SW480 (cell line): ENCODE measurements at places on chromosomes 5 and 9.

DNA sequence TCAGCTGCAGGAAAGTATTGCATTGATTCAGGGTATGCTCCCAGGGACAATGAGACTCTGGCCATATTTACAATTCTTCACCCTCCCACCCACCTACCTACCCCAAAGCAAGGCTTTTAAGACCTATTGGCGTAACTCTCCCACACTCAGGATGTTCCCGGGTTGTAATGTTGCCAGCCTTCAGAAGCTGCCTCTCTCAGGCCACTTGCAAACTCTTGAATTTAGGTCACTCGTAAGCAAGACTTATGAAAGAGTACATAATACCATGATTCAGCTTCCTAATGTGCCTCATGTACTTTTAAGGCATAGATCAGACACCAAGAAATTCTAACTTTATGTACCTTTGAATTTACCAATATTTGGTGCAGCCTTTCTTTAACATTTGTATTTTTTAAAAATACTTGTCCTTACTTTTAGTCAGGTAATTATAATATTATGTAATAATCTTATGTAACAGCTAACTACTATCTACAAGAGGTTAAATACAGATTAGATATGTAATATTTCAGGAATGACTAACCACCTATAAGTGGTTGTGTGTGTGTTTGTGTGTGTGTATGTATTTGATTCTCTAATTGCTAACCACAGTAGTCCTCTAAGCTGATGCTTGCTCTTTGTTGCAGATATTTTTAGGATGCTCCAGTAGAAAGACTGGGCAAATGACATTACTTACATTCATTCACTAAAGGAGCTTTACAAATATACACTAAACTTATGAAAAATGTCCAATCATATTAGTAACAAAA is 630.5 kb upstream of the MEF2C start:
- DNase-seq: no peak

- no peak for DNase-seq
Observed at GRCh38 chr5:13322769-13323168, 621.7 kb downstream of the DNAH5 start.

DNA sequence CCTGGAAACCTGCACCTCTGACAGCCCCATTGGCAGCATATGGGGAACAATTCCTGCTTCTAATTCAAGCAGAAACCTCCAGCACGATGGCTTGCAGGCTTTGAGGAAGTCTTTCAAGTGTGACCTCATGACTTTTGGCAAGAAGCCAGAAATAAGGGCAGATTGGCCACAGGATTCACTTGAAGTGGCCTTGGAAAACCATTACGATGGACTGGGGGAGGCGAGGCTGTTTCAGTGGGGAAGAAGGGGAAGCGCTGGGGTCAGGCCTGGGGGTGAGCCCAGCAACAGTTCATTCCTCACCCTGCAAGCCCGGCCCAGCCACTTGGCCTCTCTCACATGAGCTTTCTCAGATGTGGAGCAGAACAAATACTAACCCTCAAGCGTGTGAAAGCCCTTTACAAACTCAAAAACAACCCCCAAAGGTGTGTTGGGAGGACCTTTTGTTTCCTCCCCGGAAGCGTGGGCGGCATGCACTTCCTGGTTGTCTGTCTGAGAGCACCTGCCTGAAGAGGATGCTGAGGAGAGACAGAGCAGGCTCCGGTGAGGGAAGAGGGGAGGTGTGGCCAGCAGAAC is 26.9 kb upstream of the EEIG1 start:
- peak; percentile 83 for DNase-seq

DNA sequence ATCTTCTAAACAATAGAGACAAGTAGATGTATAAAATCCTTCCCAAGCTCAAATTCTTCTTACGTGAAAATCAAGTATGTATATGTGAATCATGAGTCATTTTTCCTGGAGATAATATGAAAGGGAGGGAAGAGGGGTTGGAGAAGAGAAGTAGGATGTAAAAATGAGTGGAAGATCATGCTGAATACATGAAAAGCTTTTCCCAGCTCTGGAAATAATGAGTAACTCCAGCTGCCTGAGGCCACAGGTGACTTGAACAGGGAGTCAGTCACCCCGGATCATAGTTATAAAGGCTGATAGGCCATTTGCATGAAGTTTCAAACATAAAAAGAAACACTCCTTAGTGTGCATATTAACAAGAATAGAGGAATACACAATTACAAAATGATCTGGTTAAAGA is 486.7 kb downstream of the EFNA5 start:
- DNase-seq: no peak

GRCh38 chr5:56620903-56621677 is 194.3 kb upstream of the MAP3K1 start:
- no peak for DNase-seq

DNA sequence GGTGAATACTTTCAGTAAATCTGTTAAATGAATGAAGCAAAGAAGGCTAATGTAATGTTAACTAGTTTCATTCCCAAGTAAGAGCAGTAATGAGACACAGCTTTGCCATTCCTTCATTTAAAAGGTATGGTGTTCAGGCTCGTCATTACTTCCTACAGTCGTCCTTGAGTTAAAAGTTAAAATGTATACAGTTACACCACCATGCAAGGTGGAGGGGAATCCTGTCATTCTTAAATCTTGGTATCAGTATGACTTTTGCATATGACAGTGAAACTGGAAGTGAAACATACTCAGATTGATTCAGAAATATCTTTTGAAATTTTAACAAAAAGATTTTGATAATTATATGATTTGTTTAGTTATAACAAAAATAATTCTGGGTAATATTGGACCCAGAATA is 25.9 kb downstream of the MTRR start:
- no peak for DNase-seq

DNA sequence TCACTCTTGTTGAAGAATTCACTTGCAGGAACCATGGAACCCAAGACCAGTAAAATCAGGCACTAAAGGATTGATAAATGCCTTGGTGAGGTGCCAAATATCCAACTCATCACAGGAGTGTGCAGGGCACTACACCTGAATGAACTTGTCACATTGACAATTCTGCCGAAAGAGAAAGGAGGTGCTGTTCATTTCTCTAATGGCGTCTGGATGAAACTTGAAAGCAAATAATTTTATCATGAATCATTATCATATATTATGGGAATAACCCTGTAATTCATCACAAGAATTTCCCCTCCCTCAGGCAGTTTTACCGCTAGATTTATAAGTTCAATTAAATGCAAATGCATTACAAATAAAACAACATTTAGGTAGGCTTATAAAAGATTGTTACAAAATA is 360.0 kb downstream of the GLIS3 start:
- no peak for DNase-seq

DNA sequence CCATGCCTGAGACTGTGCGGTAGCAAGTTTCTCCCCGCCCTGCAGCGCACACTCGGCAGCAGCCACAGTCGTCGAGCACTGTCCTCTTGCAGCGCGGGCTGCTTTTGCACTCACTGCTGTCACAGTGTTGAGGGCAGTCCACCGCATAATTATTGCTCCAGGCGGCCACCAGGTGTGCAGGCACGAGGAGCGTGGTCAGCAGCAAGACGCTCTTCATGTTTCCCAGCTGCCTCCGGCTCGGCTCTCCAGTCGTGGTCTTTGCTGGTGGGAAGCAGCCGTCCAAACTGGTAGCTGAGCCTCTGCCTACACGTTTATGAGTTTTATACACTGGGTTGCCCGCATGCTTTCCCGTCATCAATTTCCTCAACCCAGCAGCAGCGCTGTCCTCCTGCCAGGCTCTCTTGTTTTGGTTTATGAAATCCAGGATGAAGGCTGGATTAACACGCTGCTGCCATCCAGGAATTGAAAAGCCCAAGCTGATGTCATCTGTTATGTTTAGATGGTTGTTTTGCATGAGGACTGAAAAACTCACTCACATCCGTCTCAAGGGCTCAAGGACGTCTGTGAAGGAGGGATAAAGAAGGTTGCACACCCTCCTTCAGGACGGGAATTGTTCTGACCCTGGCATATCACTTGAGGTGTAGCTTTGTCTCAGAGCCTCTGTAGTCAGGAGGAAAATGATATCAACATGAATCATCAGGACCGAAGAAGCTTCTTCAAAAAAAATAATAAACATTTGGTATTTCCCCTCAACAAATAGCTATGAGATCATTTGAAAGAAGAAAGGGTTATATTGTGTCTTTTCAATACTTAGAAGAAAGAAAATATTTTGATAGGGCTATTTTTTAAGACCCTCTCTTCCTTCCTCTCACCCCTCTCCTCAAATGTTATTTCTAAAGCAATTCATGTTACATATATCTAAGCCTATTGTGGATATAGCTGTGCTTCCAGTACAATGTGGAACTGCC is at the start of gene ESM1:
Gene ESM1, minus strand, starts transcription at position 293 of the 968 bp plus-strand sequence. Its CDS starts 76 bp downstream, at position 217.
- peak; percentile 18 for DNase-seq

DNA sequence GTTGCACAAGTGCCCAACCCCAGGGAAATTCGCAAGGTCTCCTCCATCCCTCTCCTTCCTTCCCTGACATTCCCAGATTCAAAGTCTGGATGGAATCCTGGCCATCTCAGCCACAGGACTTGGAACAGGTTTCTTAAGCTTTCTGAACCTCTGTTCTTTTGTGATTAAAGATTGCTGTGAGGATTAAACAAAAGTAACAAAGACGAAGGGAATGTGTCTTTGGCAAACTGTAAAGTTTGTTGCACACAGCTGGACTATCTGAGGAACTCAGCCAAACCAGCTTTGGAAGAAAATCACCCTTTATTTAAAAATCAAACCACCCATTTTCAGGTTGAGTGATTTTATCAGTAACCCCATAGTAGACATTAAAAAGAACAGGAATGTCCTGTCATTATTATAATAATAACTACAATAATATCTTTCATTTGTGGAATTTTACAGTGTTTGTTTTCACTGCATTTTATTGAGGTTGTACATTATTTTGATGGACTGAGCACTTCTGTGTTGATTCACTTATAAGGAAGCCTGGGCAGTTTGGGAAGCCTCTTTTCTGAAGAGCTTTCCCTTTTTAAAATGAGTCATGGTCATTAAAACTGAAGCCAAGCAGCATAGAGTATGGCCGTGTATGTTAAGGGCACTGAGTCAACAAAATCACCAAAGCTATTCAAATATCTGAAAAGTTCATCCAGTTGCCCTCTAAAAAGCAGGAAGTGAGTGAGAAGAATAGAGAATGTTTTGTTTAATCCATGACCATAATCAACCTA is 310.2 kb downstream of the AGTPBP1 start:
- peak; percentile 9 for DNase-seq

DNA sequence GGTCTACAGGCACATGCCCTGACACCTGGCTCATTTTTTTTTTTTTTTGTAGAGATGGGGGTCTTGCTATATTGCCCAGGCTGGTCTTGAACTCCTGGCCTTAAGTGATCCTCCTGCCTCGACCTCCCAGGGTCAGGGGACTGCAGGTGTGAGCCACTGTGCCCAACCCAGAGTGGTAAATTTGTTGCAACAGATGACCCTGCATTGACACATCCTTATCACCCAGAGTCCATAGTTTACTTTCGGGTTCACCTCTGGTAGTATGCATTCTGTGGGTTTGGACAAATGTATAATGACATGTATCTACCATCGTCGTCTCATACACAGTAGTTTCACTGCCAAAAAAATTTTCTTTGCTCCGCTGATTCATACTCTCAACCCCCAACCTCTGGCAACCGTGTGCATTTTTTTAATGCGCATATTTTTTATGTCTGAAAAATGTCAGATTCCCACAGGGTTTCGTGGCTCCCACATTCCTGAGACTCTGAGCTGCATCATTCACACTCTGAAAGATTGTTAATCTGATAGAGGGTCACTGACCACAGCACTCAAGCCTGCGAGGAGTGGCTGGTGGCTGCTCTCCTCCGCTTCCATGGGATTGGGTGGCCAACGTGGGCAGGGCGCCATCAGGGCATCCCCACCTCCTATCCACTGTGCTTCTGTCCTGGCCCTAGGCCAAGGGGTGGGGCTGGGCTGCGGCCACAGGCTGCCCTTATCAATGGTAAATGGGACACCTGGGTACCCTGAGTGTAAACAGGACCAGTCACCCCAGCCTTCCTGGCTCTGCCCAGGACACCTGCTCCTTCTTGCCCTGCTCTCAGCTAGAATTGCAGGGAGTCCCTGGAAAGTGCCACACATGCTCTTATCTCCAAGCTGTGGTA is 9.6 kb downstream of the NDST1 start:
- DNase-seq: peak; percentile 93

GRCh38 chr5:32098291-32098690 is 75.8 kb downstream of the GOLPH3 start:
- DNase-seq: no peak

GRCh38 chr5:157555037-157555640 is 20.4 kb downstream of the ADAM19 start:
- DNase-seq: no peak

DNA sequence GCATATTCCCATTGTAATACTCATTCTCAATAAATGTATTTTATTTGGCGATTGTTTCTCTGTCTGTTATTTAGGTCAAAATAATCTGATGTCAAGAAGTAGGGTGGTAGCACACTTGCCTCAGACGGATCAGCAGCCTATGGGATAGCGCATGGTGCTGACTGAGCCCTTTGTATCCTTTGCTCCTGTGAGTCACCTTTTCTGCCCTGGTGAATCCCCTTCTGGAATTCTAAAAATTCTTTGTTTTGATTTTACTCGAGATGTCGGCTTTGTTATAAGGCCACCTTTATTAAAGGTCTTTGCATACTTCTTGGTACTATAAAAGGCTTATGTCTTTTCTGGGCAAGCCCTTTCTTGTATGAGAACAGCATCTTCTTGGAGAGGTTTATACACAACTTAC is 1187.8 kb downstream of the CDH9 start:
- peak; percentile 5 for DNase-seq

GRCh38 chr9:4902135-4902475 is 83.0 kb upstream of the JAK2 start:
- no peak for DNase-seq

GRCh38 chr9:111799915-111800526 is 5.3 kb upstream of the SHOC1 start:
- no peak for DNase-seq

- no peak for DNase-seq
Observed at GRCh38 chr5:160646033-160646432, 206.0 kb downstream of the ATP10B start.

DNA sequence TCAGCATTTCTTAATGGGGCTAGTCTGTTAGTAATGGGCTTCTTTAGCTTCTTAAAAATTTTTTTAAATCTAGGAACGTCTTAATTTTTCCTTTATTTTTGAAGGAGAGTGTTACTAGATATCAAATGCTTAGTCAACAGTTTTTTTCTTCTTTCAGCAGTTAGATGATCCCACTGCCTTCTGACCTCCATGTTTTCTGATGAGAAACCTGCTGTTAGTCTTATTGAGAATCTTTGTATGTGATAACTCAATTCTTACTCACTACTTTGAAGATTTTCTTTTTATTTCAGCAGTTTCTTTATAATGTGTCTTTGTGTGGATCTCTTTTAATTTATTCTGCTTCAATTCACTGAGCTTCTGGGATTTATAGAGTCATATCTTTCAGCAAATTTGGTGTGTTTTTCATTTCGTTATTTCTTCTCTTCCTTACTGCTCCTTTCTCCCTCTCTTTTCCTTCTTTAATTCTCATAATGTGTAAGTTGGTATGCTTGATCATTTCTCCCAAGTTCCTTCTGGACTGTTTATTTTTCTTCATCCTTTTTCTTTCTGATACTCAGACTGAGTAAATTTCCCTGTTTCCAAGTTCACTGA is 205.8 kb downstream of the RANBP17 start:
- no peak for DNase-seq

DNA sequence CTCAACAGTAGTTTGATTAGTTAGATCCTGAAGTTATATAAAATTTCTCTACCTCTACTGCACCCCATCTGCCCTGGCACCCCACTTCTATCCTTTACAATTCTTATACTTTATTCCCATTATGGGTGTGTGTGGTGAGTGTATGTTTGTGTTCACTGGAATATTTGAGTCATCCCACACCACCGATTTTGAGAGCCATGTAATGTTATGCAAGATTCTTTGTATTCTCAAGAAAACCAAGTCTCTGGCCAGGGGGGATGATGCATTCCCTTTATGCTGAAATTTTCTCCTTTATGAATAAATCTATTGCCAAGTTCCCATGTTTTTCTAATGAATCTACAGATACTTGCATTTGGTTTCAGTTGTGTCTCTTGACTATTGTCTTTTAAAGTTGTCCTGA is 266.8 kb downstream of the ARHGEF28 start:
- no peak for DNase-seq
